C1 segment of cervical spinal cord (tissue), 14 donors: ENCODE measurements at places on chromosomes 6 and 20.

DNA sequence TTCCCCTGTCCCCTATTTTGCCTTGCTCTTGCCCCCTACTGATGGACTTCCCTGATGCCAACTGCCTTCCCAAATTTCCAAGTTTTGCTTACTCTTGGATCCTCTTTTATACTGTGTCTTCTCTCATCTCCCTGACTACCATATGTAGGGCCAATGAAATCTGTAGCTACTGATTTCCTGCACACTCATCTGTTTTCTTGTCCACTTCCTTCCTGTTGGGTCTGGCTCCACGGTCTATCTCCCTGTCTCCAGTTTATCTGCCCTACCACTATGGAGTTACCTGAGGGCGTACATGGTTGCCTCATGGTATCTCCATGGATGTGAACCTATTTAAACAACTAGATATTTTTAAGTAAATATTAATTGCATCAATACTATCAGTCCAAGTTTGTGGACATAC lies 140.3 kb upstream of the MCHR2 start:
- no peak for DNase-seq

- DNase-seq: no peak
Observed at GRCh38 chr20:5888041-5888440, 62.3 kb downstream of the TRMT6 start.

DNA sequence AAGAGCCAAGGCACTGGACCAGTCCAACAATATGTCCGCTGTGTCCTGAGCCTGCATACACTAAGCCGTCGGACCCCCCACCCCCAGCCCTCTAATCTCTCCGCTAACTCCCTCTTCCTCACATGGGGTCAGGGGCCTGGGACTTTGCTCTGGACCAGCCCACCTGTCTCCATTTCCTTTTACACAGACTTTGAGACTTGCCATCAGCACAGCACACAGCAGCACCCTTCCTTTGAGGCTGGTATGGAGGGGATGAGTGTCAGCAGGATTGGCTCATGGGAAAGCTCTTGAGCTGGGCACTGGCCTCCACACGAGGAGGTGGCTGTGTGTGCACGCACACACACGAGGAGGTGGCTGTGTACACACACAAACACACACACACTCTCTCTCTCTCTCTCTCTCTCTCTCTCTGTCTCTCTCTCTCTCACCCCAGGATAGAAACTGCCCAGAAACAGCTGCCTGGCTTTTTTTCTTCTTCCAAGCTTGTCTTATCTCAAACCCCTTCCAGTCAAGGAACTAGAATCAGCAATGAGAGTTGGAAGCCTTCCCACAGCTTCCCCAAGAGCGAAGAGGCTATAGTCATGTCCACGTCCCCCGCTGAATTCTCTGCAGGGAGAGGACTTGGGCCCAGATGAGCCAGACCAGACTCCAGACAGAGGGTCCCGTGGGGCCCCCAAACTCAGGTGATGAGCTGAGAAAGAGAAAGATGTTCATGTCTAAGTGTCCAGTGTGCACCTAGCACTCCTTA lies 18.6 kb downstream of the SLC9A8 start:
- DNase-seq: no peak

DNA sequence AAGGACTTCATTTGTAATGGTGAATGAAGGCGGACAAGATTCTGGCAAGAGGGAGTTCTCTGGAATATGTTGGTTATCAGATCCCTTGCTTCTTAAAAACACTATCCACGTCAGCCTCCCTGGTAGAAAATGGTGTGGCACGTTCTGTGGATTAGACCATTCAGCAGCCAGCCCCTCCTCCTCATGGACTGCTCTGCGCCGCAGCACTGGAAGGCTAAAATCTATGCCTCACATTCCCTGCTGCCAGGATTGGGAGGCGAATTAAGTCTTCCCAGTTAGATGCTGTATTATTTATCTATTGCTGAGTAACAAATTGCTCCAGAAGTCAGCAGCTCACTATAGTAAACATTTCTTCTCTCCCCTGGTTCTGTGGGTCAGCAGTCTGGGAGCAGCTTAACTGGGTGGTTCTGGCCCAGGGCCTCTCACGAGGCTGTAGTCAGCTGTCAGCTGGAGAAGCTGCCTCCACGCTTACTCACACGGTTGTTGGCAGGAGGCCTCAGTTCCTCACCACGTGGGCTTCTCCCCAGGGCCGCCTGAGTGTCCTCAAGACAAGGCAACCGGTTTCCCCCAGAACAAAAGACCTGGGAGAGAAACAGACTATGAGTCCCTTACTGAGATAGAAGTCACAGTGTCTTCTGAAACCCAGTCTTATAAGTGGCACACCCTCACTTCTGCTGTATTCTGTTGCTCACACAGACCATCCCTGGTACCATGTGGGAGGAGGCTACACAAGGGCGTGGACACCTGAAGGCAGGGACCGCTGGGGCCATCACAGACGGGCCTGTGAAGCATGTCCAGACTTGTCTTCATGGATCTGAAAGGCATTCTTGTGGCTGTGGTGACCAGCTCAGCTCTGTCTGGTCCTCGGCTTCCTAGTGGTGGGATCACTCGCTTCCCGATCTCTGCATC lies 101.0 kb downstream of the NRN1 start:
- DNase-seq: no peak

DNA sequence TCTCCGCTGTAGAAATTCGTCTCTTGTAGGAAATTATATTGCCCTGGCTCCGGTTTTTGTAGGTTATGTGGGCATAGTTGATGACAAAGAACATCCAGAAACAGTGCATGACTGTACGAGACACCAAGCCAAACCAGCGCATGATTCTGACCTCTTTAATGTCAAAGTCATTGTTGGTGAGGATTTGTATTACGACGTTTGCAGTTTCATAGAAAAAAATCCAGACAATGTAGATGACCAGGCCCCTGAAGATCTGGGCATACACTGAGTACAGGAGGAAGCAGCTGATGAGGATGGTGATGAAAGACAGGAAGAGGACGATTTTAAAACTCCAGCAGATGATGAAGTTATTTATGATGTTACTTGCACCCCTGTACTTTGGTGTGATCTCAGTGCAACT lies 39.1 kb upstream of the TBC1D22B start:
- DNase-seq: no peak

GRCh38 chr6:149860834-149861602 lies 3.1 kb downstream of the LRP11 start:
- DNase-seq: no peak

DNA sequence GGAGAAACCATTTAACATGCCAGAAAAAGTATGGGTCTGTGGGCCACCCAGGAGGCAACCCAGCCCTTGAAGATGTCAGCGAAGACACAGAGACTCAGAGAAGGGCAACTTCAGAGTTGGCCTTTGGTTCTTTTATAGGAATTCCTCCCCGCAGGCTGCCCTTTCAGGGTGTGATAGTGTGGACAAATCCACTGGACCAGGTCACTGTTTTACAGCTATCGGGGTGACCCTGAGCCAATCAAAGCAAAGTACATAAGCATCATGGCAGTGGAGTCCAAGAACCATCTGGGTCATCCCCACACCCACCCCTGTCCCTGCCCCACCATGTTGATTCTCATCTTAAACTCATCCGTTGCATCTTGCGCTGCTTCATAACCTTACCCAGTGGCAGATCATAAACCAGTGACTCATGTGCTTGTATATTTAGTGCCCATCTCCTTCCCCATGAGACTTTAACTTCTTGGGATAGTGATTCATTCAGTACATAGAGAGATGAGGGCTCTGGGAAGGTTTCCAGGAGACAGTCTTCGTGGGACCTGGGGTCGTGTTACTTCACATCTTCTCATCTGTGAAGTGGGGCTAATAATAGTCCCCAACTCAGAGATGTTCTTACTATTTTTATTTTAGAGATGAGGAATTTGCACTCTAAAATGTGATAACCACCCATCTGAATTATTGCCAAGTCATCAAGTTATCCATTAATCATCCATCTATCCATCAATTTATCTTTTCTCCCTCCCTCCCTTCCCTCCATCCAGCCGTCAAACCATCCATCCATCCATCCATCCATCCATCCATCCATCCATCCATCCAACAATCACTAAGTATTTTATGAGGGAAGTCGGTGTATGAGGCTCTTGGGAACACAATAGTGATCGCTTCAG lies 51.0 kb downstream of the EDN3 start:
- DNase-seq: no peak

GRCh38 chr6:168715643-168716481 lies 274.9 kb downstream of the SMOC2 start:
- no peak for DNase-seq

GRCh38 chr20:3168829-3169590 lies 4.3 kb downstream of the LZTS3 start:
- DNase-seq: no peak

GRCh38 chr6:119521251-119521650 lies 171.7 kb upstream of the MAN1A1 start:
- no peak for DNase-seq

GRCh38 chr6:17416806-17417205 lies 23.4 kb downstream of the CAP2 start:
- DNase-seq: no peak

DNA sequence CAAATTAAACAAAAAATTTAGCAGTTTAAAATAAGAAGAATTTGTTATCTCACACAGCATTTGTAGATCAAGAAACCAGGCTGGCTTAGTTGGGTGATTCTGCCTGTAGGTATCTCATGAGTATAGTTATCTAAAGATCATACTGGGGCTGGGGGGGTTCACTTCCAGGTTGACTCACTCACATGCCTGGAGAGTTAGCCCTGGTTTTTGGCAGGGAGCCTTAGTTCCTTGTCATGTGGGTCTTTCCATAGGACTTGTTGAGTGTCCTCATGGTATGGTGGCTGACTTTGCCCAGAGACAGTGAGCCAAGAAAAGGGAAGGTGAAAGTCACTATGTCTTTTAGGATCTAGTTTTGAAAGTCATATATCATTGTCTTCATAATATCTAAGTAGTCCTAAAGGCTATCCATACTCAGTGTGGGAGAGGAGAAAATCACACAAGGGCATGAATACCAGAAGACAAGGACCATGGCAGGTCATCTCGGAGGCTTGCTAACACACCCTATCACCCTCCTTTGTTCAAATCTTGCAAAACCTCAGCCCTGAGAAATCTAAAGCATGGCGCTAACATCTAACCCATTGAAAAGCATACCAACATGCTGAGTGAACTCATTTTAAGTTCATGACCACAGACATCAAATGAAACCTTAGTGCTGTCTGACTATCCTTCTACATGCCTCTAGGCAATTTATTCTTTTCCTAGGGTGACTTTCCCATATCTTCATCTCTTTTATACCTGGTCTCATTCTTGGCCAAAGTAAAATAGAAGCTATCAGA lies 39.2 kb downstream of the CYP24A1 start:
- no peak for DNase-seq

- DNase-seq: no peak
Observed at GRCh38 chr6:110400208-110400607, 15.2 kb downstream of the DDO start.

DNA sequence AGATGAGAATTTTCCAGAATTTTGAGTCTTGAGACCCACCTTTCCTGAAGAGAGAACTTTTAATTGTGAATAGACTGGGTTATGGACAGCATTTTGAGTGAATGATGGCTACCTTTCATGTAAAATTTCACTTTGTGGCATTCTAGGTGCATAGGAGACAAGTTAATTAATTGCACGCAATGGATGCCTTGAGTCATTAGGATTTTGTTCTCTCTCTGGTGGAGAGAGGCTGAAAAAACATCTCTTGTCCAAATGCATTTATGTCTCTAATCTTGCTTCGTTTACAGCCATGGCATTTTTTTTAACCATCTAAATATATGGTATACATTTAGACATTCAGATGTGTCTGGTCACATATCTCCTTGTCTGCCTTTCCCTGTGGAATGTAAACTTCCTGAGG lies 3.1 kb downstream of the RHAG start:
- no peak for DNase-seq

DNA sequence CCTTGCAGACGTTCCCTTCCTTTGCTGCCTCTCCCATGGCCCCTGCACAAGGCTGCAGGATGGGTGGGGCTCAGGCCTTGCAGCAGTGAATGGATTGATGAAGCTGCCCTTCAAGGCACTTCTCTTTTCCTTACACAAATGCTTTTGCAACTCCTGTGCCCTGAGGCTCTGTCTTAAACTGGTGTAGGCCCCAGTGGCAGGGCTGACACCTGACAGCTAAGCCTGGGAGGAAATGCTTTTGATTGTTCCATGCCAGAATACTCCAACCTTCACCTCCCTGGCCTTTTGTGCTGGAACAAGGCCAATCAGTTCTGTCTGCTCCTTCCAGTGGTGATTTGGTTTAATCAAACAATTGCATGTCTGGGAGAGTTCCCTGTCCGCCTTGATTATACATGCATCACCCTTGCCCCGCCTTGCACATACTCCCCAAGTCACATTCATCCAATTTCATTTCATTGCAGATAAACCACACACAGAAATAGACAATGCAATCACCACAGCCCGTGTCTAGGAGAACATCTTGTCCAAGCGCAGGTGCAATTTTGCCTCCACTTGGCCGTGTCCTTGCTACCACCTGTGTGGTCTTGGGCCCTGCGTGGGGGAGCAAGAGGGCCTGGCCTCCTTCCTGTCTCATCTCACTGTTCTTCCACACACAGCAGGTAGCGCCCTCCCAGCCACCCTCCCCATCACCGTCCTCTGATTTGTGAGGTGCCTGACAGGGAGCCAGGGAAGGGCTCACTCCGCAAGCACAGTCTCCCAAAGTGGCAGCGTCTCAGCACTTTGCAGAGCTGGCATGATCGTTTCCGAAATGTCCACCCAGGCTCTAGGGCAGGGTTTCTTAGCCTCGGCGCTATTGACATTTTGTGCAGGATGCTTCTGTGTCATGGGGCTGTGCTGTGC lies 120.4 kb downstream of the CDH26 start:
- no peak for DNase-seq

DNA sequence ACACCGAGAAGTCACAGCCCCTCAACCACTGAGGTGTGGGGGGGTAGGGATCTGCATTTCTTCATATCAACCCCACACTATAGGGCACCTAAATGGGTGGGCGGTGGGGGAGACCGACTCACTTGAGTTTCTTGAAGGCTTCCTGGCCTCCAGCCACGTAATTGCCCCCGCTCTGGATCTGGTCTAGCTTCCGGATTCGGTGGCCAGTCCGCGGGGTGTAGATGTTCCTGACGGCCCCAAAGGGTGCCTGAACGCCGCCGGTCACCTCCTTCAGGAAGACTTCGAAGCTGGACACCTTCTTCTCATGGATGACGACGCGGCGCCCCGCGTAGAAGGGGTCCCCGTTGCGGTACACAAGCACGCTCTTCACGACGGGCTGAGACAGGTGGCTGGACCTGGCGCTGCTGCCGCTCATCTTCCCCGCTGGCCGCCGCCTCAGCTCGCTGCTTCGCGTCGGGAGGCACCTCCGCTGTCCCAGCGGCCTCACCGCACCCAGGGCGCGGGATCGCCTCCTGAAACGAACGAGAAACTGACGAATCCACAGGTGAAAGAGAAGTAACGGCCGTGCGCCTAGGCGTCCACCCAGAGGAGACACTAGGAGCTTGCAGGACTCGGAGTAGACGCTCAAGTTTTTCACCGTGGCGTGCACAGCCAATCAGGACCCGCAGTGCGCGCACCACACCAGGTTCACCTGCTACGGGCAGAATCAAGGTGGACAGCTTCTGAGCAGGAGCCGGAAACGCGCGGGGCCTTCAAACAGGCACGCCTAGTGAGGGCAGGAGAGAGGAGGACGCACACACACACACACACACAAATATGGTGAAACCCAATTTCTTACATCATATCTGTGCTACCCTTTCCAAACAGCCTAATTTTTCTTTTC lies at the start of gene DCDC2:
Gene DCDC2 (minus strand): TSS at position 724 of the 883 bp plus-strand sequence. CDS start 309 bp downstream, at position 415.
- no peak for DNase-seq

- no peak for DNase-seq
Observed at GRCh38 chr6:113596387-113597230, 260.5 kb upstream of the MARCKS start.

- DNase-seq: no peak
Observed at GRCh38 chr20:63022501-63022900, 15.7 kb upstream of the BHLHE23 start.

GRCh38 chr6:9116026-9116425 lies 680.7 kb upstream of the SLC35B3 start:
- DNase-seq: no peak
